ENCODE measurements at places on chromosomes 13 and 19.

GRCh38 chr13:66509175-66509574 is 721.0 kb downstream of the PCDH9 start:
- no peak for DNase-seq

DNA sequence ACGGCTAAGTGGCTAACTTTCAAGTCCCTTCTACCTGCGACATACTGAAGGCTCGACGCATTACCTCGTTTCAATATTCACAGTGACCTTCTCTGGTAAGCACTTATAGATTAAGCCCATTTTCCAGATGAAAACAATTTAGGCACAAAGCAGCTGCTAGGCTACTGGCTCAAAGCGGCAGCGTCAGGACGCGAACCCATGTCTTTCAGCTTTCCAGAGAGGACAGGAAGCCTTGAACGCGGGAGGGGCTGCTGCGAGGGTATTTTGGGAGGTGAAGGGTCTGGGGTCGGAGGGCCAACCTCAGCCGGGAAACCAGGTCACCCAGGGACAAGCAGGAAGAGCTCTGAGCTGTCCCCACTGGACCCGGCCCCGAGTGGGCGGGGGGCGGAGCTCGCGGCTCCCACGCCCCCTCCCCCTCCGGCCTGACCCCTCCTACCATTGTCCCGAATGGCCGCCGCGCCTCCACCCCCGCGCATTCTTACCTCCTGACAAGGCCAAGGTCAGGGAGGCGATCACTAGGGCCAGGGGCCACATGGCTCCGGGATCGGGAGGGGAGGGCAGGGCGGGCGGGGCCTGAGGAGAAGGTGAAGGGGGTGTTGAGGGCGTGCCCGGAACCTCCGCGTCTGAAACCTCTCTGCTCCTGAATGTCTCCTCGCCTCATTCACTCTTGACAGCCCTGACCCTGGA is at the start of gene KLK13:
Gene KLK13, minus strand, starts transcription at position 559 of the 687 bp plus-strand sequence. Its CDS starts 25 bp downstream, at position 534.
- DNase-seq, result no peak

DNA sequence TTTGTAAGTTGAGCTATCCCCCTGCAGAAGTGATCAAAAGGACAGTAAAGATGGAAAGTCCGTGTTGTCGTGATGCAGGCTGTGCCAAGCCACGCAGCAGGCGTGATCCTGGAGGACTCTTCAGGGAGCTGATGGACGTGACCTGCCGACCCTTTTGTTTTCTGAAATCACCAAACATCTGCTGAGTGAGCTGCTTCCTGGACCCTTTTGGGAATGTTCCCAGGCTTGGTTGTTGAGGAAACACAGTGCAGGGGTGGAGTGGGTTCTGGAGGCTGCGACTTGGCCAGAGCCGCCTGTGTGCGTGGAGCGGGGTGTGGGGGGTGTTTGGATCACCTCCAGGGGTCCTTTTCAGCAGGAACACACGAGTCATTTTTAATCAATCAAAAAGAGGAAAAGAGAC is 15.4 kb upstream of the CPAMD8 start:
- no peak for DNase-seq

- no peak for DNase-seq
Observed at GRCh38 chr19:51320280-51320657, 8.8 kb downstream of the IGLON5 start.

DNA sequence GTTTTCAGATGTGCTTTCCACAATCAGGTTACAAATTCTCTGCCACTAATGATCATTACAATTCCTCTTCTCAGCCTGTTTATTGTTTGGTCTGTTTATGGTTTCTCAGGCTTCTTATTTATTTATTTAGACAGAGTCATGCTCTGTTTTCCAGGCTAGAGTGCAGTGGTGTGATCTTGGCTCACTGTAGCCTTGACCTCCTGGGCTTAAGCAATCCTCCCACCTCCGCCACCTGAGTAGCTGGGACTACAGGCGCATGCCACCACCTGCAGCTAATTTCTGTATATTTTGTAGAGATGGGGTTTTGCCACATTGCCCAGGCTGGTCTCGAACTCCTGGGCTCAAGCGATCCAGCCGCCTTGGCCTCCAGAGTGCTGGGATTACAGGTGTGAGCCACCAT is 2.1 kb upstream of the ZSCAN5A start:
- DNase-seq, result no peak

DNA sequence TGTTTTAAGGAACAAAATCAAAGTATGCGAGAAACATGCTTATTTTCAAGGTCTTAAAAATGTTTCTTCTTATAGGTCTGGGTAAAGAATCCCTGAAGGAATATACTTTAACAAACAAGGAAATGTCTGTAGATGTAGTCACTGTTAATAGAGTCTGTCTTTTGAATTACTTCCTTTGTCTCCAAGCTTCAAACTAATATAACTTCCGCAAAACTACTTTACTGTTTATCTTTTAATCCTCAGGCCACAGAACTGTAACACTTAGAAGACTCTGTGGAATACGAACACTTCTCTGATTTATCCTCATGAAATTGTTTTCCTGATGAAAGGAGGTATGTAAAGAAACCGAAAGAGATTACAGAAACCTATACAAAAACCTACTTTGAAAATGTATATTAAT is 316.0 kb downstream of the PCDH9 start:
- DNase-seq, result no peak

DNA sequence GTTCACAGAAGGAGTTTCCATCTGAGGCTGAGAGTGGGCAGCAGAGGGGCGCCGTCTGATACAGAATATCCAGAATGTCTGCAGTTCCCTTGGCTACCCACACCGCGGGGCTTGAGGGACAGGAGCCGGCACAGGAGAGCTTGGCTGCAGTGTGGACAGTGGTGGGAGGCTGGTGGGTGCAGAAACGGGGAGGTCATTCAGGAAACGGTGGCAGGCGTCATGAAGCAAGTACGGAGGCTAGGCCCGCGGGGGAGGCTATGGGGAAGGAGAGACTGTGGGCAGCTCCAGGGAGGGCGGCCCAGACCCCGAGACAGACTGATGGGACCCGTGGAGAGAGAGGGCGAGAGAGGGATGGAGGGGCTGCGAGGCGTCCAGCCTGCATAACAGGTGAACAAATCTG is 55.2 kb upstream of the UQCRFS1 start:
- no peak for DNase-seq

DNA sequence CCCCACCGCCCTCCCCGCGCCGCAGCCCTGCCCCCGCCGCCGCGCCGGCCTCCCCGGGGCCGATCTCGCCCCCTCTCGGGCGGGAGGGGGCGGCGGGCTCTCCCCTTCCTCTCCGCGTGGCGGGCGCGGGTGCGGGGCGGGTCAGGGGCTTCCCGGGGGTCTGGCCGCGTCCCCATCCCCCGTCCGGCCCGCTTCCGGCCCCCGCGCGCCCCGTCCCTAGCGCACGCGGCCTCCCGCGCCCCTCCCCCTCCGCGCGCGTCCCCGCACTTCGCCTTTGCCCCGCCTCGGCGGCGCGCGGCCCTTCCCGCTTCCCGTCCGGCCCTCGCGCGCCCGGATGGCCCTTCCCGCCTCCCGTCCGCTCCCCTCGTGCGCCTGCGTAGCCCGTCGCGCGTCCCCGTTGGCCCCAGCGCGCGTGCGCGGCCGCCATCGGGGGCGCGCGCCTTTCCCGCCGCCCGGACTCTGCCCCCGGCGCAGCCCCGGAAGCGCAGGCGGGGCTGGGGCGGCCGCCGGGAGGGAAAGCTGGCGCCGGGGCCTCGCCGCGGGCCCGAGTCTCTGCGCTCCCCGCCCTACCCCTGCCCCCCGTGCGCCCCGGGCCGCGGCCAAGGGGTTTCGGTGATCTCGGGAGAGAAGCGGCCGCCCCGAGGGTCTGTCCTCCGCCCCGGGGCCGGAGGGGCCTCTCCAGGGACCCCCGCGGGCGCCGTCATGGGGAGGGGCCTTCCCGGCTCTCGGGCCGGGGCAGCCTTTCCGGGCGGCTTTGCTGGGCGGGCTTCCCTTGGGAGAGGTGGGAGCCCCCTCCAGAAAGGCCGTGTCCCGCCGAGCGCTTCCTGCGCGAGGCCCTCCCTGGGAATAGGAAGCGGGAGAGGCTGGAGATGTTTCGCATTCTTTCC is 519 bp downstream of the PTBP1 start:
- DNase-seq, result peak; percentile 68

DNA sequence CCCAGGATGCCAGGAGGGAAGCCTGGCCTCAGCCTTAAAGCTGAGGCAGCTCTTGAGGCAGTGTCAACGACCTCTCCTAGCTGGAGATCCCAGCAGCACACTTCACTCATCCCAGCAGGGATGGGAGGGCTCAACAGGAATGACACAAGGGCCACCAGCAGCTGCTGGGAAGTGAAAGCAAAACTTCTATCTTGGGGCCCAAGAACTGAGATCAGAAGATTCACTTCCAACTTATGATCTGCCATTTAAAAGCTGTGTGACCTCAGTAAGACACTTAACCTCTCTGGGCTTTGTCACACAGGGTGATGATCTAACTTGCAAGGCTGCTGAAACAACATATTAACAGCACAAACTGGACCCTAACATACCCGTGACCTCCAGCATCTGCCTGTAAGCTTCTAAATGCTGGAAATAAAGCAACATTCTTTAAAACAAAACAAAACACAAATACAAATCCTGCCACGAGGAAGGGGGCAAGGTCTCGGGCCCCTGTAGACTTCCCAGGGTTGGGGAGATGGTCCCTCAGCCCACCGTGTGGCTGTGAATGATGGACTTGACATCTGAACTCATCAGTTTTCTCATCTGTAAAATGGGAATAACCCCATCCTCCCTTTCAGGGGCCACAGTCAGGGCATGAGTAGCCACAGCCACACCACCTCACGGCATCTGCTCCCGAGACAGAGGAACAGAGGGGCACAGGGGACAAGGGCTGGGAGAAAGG is 22.7 kb downstream of the ELL start:
- no peak for DNase-seq

DNA sequence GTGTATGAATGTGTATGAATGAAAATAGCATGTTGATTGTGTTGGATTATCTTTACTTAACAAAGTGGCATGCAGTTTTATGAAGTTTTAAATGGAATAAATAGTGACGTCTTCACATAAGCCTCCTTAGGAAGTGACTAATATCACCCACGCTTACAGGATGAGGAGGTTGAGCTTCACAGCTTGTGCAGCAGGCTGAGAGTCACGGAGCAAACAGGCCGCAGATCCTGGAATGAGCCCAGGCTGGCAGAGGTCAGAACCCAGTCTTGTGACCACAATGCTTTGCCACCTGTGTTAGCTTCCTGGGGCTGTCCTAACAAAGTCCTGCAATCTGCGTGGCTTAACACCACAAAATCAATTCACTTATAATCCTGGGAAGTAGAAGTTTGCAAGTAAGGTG is 20.8 kb downstream of the LAIR2 start:
- DNase-seq, result no peak

GRCh38 chr19:12891553-12892021 is 627 bp downstream of the GCDH start:
- no peak for DNase-seq

- DNase-seq, result no peak
Observed at GRCh38 chr13:24463078-24463477, 49.5 kb downstream of the PARP4 start.

- no peak for DNase-seq
Observed at GRCh38 chr19:49113762-49114629, at the start of gene LIN7B. Gene LIN7B (plus strand): TSS chr19:49114370. CDS start chr19:49114405, 35 bp downstream.

DNA sequence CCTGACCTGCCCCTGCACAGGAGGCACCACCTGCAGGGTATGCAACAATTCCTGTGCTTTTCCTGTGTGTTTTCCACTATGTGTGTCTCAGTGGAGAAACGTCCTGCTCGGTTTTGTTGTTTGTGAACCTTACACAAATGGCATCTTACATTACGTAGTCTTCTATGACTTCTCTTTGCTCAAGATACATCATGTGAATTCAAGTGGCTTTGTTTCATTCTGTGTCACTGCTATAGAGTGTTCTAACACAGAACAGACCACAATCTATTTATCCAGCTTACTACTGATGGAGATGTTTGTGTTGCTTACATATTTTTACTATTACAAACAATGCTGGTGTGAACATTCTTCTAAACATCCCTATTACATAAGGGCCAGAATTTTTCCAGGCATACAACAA is 97.7 kb downstream of the ANKRD10 start:
- DNase-seq, result no peak

- DNase-seq, result no peak
Observed at GRCh38 chr19:58558066-58558622, at the start of gene UBE2M. Gene UBE2M (minus strand): TSS chr19:58558611. CDS start chr19:58558381, 230 bp downstream.

- no peak for DNase-seq
Observed at GRCh38 chr19:49713236-49713845, 22.4 kb downstream of the CPT1C start.

DNA sequence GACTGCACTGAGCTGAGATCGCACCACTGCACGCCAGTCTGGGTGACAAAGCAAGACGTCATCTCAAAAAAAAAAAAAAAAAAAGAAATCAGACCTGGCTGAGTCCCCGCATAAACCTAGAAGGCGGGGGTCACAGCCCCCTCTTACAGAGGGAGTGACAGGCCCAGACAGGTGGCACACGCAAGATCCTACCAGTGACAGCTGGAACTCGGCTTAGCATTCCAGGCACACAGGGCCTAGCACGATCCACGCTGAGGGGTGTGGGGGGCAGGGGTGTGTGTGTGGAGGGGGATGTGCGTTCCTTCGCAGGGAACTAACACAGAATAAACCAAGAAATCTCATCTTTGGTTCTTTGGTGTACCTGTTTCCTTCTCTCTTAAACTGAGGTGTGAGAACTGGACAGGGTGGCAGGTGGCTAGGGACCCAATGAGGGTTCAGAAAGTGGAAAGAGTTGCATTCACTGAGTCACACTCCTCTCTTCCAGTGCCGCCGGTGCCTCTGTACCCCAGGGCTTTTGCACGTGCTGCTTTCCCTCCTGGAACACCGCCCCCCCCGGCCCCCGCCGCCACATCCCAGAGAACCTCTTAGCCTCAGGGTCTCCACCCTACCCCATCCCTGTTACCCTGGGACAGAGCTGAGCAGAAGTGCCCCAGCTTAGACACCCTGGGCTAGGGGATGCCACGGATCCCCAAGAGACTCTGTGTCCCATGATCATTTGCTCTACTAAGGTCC is 5.0 kb downstream of the SGTA start:
- no peak for DNase-seq

DNA sequence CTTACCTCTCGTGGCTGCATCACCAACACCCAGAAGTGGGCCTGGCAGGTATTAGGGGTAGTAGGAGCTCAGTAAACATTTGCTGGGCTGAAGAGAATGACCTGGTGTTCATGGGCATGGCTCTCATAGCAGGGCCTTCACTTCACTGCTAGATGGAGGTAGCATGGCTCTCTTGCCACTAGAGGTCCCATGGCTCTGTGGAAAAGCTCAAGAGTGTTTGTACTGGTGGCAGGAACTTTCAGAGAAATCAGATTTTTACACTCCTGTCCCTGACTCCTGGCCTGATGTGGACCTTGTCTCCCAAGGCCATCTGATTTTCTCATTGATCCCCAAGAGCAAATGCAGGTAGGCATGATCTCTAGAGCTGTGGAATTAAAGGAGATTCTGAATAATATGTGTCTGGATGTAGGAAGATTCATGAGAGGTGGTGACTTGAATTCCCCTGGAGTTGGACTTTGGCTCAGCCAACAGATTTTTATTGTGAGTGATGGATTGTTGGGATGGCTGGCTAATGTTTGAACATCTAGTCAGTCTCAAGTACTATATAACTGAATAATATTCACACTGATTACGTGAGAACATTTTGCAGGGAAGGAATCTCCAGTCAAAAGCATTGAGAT is 5.7 kb downstream of the ZNF574 start:
- DNase-seq, result no peak

- DNase-seq, result no peak
Observed at GRCh38 chr19:13092606-13093235, 9.9 kb downstream of the LYL1 start.

GRCh38 chr13:79374578-79374977 is 31.5 kb downstream of the RBM26 start:
- DNase-seq, result no peak

Data from activated naive CD4-positive, alpha-beta T cell (primary cell).